ENCODE measurements at places on chromosomes 4 and X.

DNA sequence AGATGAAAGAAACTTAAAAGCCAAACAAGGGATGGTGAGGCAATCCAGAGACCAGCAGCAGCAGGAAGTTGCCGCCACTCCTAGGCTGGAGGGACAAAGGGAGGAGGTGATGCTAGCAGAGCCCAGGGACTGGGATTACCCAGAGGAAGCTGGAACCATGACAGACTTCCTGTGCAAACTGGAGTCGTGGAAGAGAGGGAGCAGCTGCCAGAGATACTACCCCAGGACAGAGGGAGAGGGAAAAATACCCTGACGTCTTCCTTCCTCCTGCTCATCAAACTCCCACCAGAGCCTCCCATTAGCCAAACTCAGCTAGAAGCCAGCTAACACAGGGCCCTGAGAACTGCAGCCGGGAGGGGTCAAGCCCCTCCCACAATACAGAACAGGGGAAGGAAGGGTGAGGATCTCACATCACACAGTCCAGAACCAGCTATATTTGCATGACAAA, 101.2 kb upstream of the KLF3 start:
- DNase-seq, result no peak

DNA sequence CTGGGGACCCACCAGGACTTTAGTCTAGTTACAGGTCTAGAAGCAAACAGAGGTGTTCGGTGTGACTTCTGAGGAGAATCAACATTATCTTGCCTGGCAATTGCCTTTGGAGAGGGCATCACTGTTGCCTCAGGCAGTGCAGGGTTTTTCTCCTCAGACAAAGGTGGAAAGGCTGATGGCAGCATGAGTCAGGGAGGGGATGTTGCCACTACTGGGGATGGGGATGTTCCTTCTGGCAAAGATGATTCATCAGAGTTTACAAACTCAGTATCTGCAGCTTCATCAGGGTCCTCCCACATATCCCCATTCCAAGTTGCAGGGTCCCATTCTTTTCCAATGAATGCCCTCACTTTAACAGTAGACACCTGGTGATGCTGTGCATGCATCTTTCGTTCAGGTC, 91.3 kb upstream of the GALNTL6 start:
- no peak for DNase-seq

GRCh38 chrX:83469551-83469950, 38.5 kb upstream of the POU3F4 start:
- DNase-seq, result no peak

- no peak for DNase-seq
Observed at GRCh38 chr4:145171911-145172310, 8.5 kb downstream of the OTUD4 start.

- DNase-seq, result no peak
Observed at GRCh38 chr4:158787709-158788475, 19.1 kb downstream of the FNIP2 start.

GRCh38 chr4:10031668-10032590, 10.6 kb upstream of the SLC2A9 start:
- no peak for DNase-seq

- DNase-seq, result no peak
Observed at GRCh38 chr4:83981156-83981555, 445.2 kb downstream of the GPAT3 start.

GRCh38 chr4:99300934-99301333, 10.1 kb upstream of the ADH1A start:
- DNase-seq, result no peak

- no peak for DNase-seq
Observed at GRCh38 chr4:2642968-2643367, 106.5 kb downstream of the FAM193A start.

GRCh38 chr4:169279108-169279507, 8.4 kb upstream of the SH3RF1 start:
- DNase-seq, result no peak

GRCh38 chr4:68218044-68218443, 27.4 kb downstream of the TMPRSS11B start:
- DNase-seq, result no peak

- no peak for DNase-seq
Observed at GRCh38 chrX:16989750-16990149, 43.3 kb downstream of the REPS2 start.

DNA sequence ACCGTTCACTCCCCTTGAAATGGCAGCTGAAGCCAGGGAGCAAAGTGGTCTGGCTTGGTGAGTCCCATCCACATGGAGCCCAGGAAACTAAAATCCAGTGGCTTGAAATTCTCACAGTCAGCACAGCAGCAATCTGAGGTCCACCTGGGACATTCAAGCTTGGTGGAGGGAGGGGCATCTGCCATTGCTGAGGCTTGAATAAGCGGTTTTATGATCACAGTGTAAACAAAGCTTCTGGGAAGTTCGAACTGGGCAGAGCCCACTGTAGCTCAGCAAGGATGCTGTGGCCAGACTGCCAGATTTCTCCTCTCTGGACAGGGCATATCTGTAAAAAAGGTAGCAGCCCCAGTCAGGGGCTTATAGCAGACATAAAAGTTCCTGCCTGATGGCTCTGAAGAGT, 15.5 kb upstream of the FAAH2 start:
- DNase-seq, result no peak

- DNase-seq, result no peak
Observed at GRCh38 chr4:154643493-154643892, 31.0 kb upstream of the FGG start.

DNA sequence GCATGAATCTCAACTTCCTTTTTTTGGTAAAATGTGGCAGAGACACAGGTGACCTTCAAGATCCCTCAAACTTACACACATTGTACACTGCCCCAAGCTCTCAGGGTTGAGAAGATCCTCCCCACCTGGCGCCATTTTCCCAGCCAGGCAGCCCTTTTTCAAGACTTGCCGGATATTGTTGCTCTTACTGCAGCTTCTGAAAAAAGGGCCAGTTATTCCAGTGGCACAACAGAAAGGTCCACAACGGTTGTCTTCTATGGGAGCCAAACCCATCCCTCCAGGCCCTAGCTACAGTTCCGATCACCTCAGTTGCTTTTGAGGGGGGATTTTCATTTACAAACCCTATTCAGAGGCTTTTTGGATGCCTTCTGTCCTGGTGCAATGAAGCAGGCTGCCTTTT, 101.1 kb downstream of the CHIC2 start:
- no peak for DNase-seq

GRCh38 chrX:49309401-49309981, 6.0 kb downstream of the GAGE10 start:
- no peak for DNase-seq

DNA sequence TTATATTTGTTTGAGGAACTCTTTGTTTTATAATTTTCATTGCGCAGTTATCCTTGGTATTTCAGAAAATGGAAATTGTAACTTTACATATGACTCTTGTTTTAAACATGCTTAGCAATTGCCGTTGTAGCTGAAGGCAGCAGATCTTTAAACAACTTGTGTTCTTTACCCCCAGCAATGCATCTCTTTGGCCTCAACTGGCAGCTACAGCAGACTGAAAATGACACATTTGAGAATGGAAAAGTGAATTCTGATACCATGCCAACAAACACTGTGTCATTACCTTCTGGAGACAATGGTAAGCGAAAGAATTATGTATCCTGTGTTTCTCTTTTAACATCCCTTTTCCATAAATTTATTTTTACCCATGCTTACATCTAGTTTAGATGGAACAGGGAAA, 263.6 kb downstream of the DCTD start:
- DNase-seq, result no peak

DNA sequence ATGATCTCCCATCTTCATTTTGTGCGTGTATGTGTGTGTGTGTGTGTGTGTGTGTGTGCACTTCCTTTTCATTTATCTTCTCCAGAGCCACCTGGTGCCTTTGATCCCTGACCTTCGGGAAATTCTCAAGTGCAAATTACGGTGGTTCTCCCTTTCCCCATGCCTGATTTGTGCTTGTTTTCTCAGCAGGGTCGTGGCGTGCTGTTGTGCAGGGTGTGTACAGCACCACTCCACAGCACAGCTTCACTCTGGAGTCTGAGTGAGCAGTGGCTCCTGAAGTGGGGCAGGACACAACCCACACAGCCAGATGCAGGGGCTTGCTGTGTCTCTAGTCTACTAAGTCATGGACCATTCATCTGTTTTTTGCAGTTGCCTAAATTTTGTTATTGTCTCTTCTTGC, 114.2 kb upstream of the TBC1D9 start:
- no peak for DNase-seq

- DNase-seq, result no peak
Observed at GRCh38 chr4:184744236-184744635, 10.3 kb upstream of the CENPU start.

DNA sequence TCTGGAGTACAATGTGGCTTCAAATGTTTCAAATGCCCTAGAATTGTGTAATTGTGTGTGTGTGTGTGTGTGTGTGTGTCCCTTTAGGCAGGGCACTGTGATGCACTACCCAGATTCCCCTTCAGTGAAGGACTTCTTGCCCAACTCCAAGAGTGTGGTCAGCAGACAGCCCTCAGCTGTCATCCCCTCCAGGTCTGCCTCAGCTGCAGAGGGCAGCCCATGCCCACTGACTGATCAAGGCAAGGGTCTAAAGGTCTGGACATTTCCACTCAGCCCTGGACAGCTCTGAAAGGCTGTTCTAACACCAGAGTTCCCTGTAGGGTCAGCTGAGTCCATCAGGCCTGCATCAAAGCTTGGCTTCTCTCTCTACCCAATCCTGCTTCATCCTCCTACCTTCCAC, 83.9 kb upstream of the USP9X start:
- no peak for DNase-seq

- no peak for DNase-seq
Observed at GRCh38 chr4:119209077-119209476, 3.4 kb upstream of the USP53 start.

DNA sequence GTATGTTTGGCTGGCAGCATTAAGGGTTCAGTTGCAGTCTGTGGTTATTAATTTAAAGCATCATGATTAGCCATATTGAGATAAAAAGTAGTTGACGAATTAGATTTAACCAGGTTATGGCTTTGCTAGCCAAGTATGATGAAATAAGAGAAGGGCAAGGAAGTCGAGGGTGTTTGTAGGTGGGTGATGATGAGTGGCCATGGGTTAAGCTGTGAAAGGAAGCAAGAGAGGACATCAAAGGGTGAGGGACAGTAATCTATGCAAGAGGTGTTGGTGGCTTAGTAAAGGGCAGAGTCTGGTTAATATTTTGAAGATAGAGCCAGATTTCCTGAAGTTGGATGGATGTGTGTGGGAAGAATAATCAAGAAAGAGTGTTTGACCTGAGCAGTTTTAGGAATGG, 44.5 kb downstream of the STIM2 start:
- DNase-seq, result no peak

DNA sequence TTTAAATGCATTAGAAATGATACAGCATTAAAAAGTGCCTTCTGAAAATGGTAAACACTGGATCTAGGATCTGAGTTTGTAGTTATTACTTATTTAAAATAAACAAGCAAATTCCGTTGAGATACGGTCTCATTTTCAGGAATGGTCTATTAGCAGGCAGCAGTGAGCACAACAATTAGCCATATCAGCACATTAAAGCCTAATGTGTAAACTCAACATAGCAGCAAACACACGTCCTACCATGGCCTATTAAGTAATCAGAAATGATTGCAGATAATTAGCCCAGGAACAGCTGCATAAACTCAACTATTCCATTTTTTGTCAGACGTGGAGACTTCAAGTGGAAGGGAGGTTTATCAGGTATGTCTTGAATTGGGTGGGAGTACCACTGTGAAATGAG, 61.8 kb downstream of the NEIL3 start:
- DNase-seq, result no peak

- no peak for DNase-seq
Observed at GRCh38 chrX:42664680-42665079, 113.3 kb downstream of the PPP1R2C start.

- no peak for DNase-seq
Observed at GRCh38 chr4:147994491-147995385, 262.9 kb downstream of the ARHGAP10 start.

DNA sequence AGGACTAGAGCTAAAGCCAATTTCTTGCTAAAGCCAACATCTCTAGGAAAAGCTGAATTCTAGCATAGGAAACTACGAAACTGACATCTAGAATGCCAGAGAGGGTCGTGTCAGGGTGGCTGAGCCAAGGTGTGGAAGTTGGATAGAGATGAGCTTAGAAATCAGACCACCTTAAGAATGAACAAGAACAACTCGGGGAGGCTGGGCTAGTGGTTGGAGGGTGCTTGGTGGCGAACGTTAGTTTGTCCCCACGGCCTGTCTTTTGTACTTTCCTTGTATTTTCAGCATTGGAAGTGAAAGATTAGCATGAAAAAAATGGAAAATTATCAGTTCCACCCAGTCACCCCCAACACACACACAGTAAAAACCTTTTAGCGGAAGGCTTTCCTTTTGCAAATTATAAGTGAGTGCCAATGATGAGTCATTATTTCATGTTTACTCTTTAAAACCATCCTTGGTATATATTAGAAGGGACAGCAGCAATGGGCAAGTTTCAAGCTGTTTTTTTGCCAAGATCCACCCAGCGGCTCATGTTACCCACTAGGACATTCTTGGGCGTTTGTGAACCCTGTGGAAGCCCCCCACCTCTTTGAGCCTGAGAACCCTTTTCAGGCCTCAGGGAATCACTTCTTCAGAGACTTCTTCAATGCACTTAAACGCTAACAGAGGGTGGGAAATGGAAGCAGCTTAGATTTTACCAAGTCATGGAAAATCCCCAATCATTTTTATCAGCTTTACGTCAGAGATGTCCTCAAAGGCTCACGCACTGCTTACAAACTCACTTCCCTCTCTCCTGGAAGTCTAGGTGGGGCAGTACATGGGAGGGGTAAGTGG, 4.9 kb upstream of the PPEF1 start:
- DNase-seq, result no peak

- DNase-seq, result peak; percentile 68
Observed at GRCh38 chr4:186201535-186202230, 10.3 kb downstream of the CYP4V2 start.

DNA sequence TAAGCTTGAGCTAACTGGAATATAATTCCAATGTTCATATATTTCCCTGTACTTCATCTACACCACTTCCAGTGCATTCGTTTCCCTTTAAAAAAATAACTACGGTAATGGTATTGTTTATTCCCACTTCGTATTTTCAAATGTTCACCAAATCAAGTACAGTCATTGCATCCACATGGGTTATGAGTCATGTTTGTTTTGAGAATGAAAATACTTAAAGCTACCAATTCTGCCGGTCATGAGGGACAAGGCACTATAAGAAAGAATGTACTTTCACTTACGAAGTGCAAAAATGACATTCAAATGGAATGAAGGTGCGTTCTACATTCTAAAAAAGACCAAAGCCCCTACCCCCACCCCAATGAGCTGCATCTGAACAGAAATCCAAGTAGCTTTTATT, 174.4 kb upstream of the FGF13 start:
- no peak for DNase-seq

GRCh38 chr4:13570916-13571315, 26.6 kb upstream of the NKX3-2 start:
- DNase-seq, result no peak

Data from 8988T (cell line).